ENCODE measurements at places on chromosomes 5 and 9.

GRCh38 chr5:132303589-132303988, 9.4 kb downstream of the SLC22A4 start:
- no peak for DNase-seq

- DNase-seq: no peak
Measured at GRCh38 chr5:180959661-180960060, 29.0 kb upstream of the BTNL3 start.

GRCh38 chr5:65087154-65087553, 318.4 kb downstream of the CWC27 start:
- no peak for DNase-seq

DNA sequence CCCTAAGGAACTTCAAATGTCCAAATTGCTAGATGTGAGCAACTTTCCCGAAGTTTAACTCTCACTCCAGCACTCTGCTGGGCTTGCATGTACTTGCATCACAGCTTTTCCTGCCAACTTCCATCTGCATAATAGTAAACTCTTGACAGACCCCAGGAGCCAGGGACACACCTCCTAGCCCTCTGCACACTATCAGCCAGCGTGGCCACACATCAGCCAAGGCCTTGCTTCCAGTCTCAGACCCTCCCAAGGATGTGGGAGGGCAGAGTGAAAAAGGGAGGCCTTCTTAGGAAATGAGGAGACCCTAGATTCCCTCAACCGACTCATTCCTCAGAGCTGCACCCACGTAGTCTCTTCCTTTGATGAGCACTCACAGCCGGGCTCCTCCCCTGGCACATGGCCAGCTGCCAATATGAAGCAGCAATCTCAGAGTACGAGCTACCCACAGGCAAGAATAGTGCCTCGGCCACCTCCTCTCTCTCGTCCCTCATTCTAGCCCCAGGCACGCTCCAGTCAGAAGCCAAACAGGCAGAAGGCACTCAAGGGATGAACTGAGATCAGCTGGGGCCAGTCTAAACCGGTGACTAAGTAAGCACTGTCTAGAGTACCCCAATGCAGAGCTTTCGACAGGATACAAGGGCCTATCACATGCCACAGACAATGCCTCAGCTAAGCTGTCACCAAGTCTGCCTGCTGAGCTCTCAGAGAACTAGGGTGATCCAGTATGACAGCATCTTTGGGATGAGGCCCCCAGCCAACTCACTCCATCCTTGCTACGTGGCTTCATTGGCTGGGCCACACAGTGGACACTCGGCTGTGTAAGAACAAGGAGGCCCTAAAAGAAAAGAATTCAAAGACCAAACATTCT, 2.3 kb downstream of the P4HA2 start:
- no peak for DNase-seq
